SK-N-DZ (cell line): ENCODE measurements at places on chromosomes 1 and 21.

GRCh38 chr1:221801251-221801661 is 59.4 kb upstream of the DUSP10 start:
- DNase-seq = no peak

- no peak for DNase-seq
Observed at GRCh38 chr1:203181586-203182386, 4.7 kb downstream of the CHI3L1 start.

- DNase-seq = no peak
Observed at GRCh38 chr1:160129558-160129957, 14.0 kb downstream of the ATP1A2 start.

- DNase-seq = no peak
Observed at GRCh38 chr1:236480758-236481436, 42.9 kb upstream of the LGALS8 start.

GRCh38 chr1:76496871-76497270 is 370.4 kb upstream of the ST6GALNAC5 start:
- no peak for DNase-seq

DNA sequence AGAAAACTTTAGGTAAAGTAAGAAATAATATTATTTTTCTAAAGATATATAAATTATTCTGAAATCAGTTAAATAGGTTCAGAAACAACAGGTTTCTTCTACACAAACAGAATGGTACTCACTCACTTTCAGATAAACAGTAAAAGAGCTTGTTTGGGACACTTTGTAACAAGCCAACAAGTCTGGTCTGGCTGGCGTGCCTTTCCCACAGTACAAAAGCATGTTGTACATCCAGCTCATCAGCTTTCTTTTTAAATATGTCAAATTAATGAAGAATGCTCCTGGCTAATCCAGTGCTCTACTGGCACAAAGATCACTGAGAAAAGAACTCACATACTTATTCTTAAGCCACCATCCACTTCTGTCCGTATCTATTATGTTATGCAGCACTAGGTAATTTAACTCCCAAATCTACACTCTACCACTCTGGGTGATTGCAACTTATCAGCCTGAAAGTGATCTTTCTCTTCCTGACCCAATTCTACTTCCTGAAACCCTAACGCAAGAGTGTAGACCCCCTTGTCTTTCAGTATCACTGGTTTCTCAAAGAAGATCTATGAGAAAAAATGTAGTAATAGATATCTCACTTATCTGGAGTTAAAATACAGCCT is 32.6 kb downstream of the TRIT1 start:
- DNase-seq = no peak

GRCh38 chr1:231636157-231636556 is 9.6 kb downstream of the DISC1 start:
- DNase-seq = no peak

DNA sequence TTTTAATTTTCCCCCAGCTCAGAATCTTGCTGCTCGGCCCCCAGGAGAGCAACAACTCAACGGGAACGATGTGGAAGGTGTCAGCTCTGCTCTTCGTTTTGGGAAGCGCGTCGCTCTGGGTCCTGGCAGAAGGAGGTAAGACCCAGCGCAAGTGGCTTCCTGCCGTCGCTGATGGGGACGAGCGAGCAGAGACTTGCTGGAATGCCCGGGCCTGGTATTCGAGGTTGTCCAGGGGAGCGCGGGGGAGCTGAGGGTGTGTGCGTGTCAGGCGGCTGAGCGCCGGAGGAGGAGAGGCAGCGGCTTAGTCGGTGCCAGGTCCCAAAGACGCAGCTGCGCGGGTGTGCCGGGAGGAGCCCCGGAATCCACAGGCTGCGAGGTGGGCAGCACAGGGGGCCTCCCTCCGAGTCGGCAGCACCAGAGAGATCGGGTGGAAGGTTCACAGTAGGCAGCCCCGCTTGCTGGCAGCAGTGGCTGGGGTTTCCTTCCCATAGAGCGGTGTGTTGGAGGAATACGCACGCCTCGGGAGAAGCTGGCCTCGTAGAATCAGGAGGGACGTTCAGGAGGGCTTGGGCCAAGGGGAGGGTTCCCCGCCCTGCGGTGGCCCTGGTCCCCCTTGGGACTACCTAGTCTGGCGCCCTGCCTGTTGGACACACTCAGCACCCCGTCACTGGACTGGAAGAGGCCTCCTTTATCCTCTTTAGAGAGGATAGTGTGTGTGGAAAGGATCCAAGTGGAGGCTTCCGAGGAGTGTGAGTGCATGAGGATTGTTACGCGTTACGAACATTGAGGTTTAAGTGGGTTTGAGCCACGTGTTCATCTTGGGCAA is 547 bp downstream of the PDPN start:
- no peak for DNase-seq

- peak; percentile 50 for DNase-seq
Observed at GRCh38 chr1:30379684-30380624, 343.4 kb downstream of the MATN1 start.

- DNase-seq = no peak
Observed at GRCh38 chr21:25907573-25908275, 173.0 kb downstream of the GABPA start.

DNA sequence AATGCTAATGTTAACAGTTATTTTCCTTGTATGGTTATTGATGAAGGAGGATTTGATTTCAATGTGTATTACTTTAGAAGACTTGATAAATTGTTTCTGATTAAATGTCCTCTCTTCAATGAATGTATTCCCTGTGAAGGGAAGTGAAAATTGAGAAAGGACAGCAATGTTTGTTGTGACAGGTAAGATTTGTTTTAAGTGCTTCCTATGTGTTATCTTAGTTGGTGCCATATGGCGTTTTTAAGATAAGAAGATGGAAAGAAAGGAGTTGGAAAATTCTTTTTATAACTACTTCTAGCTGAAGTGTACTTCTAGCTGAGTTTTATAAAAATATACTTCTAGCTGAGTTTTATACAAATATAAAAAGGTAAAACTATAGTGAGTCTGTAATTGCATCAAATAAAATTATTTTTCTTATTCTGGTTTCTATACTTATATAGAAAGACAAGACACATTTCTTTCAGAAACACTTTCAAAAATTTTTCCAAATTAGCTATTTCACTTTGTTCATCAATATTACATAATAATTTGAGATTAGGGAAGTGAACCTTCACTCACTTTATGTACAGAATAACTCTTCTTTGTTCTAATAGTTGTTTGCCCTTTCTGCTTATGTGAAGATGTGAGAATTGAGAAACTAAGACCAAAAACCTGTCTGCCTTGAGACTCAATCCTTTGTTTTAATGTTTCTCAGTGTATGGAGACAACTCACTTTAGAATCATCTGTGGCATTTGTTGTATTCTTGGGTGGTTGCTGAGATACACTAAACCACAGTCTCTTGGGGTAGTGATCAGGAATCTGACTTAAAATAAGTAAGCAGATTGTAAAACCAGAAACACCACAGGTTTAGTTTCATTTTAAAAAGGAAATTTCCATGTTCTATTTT is 382.9 kb upstream of the B3GALT2 start:
- peak; percentile 28 for DNase-seq

DNA sequence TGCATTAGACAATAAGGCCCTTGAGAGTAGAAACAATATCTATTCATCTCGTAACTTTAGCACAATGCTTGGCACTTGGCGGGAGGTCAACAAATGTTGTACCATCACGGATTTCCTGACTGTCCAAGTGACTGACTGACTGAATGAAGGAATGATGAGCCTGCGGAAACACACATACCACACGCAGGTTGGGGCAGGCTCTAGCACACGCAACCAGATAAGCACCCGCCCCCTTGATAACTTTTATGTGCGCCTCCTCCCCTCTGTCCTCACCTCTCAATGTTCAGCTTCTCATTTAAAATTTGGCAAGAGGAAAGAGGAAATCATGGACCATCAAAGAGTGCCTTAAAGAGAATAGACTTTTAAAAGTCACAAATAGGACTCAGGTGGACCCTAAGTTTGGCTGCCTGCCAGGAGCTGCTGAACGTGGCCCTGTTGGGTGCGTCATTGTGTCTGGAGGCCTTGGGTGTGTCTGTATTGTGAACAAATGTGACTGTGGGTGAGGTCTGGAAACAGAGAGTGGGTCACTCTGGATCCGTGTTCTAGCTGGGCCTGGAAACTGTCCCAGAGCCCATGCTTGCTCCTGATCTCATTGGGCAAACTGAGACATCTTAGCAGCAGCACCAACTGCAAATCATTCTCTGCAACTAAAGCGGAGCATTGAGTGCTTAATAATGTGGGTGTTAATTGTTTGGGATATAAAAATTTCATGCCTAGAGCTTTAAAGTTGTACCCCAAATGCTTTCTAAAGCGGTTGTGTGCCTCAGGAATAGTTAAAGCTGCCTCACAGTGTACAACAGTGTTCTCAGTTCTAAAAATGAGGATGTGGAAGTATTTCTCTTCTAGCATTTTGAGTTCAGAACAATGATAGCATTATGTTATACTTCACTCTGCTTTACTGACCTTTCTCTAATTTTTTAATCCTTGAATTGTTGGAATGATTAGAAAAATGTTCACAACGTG is 47.6 kb upstream of the ABCG1 start:
- DNase-seq = no peak

DNA sequence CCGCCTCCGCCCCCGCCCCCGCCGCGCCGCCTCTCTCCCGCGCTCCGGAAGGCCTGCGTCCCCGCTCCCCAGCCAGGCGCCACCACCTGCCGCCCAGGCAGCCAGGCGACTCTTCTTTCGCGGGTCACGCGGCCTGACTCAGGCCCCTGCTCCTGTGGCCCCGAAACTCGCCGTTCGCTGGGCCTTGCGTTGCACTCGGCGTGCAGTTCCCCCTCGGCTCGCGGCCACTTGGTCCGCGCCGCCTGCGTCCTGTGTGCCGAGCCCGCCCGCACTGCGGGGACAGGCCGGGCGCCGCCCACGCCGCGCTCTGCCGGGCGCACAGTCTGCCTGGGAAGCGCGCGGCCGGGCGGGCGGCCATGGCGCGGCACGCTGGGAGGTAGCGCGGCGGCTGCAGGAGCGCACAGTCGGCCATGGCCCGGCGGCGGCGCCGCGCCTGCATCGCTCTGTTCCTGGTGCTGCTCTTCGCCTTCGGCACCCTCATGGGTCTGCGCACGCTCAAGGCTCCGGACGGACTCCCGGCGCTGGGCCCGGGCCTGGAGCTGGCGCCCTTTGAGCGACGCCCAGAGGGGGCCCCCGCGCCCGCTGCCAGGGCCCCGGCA is at the start of gene MANEAL:
Gene MANEAL, plus strand, starts transcription at position 75 of the 599 bp plus-strand sequence. Its CDS starts 336 bp downstream, at position 411.
- peak; percentile 59 for DNase-seq

DNA sequence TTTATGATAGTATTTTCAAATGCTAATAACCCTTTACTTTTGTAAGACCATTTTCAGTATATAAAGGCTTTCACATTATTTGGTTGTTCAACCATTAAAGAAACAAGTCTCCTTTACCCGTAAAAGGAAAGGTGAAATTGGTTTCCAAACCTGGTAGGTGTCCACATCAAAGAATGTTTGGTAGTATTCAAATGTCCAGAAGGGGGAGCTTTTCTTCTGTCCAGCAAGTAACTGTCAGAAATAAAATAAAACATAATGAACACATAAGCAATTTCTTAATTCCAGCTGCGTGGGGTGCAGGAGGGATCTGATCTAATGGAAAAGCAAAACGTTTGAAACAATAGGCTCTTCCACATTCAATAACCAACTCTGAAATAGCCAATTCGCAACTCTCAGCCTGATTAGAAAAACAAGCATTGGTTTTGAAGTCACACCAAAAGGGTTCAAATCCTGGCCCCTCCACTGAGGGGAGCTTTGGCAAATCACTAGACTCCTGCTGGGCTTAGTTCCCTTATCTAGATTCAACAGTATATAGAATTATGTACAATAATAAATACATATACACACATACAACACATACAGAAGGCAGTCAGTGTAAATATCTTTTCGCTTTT is 11.0 kb downstream of the YIPF1 start:
- peak; percentile 26 for DNase-seq

DNA sequence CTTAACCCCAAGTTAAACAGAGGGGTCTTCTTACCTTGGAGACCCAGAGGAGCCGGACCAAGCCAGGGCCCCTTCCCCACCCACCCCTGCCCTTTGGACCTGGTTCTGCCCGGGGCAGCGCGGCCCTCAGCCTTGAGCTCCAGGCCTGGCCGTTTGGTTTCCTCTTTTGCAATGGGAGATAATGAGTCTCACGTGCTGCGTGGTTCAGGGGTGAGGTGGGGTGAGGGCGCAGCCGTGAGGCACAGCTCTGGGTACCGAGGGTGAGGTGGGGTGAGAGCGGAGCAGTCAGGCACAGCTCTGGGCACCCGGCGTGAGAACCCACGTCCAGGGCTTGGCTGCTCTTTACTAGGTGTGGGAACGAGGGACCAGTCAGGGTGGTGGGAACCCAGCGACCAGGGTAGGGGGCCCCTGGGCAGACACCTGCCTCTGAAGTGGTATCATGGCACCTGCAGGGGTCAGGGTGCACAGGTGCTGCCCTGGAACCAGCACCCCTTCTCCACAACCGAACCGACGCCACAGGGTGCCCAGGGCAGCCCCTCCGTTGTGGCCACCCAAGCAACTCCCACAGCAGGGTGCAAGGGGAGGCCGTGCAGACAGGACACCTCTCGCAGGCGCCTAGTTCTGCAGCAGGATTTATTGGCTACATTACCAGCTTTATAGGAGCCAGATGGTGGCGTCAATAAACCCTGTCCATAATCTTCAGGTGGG is 182.2 kb downstream of the PRDM16 start:
- DNase-seq = no peak

- no peak for DNase-seq
Observed at GRCh38 chr1:15452216-15452615, 4.3 kb upstream of the CELA2A start.

DNA sequence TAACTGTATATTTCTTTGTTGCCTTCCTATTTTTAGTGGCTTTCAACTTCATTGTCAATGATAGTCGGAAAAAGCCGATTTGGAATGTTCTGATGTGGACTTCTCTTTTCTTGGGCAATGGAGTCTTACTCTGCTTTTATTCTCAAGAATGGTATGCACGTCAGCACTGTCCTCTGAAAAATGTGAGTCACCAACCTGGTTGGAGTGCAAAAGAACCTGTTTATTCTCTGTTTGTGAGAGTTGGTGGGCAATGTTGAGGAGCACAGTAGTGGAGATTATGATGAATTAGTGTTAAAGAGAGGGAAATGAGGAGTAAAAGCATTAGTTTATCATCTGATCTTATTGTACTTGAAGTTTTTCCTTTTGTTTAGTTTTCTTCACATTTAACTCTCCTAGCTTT is 14.5 kb upstream of the AXDND1 start:
- DNase-seq = no peak

DNA sequence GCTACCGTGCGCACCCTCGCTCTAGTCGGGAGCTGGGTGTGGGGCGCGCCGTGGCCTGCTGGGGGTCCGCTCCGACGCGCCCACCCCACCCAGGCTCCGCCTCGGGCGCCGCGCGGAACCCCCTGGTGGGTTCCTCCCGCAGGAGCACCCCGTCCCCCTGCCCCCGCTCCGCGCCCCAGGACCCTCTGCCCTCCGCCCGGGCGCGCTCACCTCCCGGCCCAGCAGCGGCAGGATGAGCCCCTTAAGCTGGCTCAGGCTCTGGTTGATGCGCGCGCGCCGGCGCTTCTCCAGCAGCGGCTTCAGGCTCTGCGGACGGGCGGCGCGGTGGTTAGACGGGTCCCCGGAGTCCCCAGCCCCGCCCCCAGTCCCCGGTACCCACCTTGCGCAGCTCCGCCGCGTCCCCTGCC is 319 bp downstream of the HES2 start:
- no peak for DNase-seq
